ENCODE measurements at places on chromosomes 13 and 19. TPM values are rescaled to one million over a fixed set of nuclear protein-coding genes. Genes with fewer than 3 reads are reported as not detected.
A peak's percentile ranks its signal among the peaks of the same experiment; 100 is the strongest.

DNA sequence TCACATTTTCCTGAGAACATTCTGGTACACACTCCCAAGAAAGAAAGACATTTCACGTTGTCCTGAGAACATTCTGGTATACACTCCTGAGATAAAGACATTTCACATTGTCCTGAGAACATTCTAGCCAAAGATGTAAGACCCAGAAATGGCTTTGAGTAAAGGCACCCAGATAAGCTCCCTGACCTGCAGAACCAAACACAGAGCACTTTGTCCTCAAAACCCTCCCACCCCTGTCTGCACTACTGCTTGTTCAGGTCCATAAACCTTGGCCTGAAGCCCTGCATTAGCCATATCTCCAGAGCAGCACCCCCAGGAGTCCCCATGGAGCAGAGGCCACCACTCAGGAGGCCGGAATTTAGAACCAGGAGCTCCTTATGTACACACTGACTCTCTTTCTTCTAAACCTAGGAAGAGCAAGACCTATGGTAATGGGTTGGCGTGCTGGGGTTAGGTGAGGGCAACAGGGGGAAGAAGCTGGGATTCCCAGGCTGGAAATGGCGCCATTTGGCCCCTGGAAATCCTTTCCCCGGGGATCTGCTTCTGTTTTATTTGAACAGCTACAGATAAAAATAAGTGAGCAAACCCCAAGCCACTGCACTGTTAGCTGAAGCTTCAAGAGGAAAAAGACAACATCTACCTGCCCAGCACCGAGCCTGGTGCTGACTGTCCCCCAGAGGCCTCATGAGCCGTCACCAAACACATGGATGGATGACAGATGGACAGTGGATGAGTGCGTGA is 13.7 kb downstream of the GAS6 start:
- no peaks in the 10 kb centered on the region for H3K27me3 ChIP-seq
- no peak overlapping the region for H3K27ac ChIP-seq

GRCh38 chr13:38914070-38914469 is 76.6 kb downstream of the STOML3 start:
- no peaks in the 10 kb centered on the region for H3K27me3 ChIP-seq
- no peak overlapping the region for H3K4me3 ChIP-seq
- no peak for DNase-seq
- no peaks in the 10 kb centered on the region for H3K36me3 ChIP-seq
- no peak overlapping the region for H3K27ac ChIP-seq

DNA sequence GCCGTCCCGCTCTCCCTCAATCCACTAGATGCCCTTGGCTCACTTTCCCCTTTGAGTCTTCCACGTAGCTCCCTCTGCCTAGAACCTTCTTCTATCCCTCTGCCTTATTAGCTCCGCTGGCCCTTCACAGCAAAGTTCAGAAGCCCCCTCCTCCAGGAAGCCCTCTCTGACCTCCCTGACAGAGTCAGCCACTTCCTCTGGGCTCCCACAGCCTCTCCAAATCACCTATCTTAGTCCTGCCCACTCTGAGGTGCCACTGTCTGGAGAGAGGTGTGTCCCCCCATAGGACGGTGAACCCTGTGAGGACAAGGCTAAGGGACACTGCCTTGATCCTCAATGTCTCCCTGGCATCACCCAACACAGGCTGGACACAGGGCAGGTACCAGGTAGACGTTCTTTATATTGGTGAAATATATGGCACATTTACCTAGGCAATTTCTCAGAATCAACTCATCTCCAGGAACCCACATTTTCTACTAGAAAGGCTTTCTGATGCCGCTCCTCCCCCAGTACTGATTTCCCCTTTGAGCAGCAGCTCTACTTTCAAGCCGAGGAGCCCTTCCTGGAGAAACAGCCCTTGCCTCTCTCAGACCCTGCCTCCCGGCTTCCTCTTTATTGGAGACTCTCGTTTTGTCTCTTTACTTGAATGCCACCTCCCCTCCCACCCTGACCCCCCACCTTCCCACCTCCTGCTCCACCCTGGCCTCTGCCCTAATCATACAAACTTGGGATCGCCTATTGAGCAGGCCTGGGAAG is 3.4 kb upstream of the TGFB1 start:
- no peak overlapping the region for H3K4me3 ChIP-seq
- H3K4me1 ChIP-seq: peaks cover 39% of the 10 kb centered on the region
- H3K27me3 ChIP-seq: no peaks in the 10 kb centered on the region
- no peak for DNase-seq

GRCh38 chr13:73222627-73223305 is 164.0 kb downstream of the KLF5 start:
- no peak overlapping the region for H3K27ac ChIP-seq
- no peaks in the 10 kb centered on the region for H3K36me3 ChIP-seq
- no peak overlapping the region for H3K4me3 ChIP-seq
- DNase-seq: no peak
- H3K27me3 ChIP-seq: no peaks in the 10 kb centered on the region

GRCh38 chr19:51647318-51647717 is 693 bp upstream of the SIGLEC14 start:
- H3K4me3 ChIP-seq: no peak overlapping the region
- no peak overlapping the region for H3K27ac ChIP-seq
- H3K27me3 ChIP-seq: peaks cover 28% of the 10 kb centered on the region
- H3K36me3 ChIP-seq: no peaks in the 10 kb centered on the region
- DNase-seq: no peak
- H3K4me1 ChIP-seq: no peaks in the 10 kb centered on the region

GRCh38 chr19:15417699-15418098 is 1.1 kb downstream of the AKAP8L start:
- H3K36me3 ChIP-seq: peaks cover 10% of the 10 kb centered on the region
- DNase-seq: no peak
- H3K4me1 ChIP-seq: peaks cover 43% of the 10 kb centered on the region
- H3K4me3 ChIP-seq: peak overlapping the region; percentile 58

DNA sequence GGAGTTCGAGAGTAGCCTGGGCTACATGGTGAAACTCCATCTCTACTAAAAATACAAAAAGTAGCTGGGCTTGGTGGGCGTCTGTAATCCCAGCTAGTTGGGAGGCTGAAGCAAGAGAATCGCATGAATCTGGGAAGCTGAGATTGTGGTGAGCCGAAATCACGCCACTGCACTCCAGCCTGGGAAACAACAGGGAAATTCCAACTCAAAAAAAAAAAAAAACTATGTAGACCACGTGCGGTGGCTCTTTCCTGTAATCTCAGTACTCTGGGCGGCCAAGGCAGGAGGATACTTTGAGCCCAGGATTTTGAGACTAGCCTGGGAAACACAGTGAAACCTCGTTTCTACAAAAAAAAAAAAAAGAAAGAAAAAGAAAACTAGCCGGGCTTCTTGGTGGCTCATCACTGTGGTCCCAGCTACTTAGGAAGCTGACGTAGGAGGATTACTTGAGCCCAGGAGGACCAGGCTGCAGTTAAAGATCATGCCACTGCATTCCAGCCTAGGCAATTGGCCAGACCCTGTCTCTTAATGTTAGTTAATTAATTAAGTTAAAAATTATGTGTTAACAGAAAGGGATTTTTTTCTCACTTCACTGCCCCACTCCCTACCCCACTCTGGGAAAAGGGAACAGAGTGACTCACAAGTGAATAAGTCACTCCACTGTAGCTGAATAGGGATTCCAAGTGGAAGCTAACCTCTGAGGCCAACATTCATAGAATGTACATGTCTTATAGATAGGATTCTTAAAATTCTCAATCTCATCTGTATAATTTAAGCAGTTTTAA is 2.2 kb downstream of the ZNF83 start:
- H3K27me3 ChIP-seq: no peaks in the 10 kb centered on the region
- no peak overlapping the region for H3K4me3 ChIP-seq
- DNase-seq: no peak

- no peaks in the 10 kb centered on the region for H3K27me3 ChIP-seq
- no peak overlapping the region for H3K27ac ChIP-seq
- no peak for DNase-seq
- H3K4me1 ChIP-seq: peaks cover 10% of the 10 kb centered on the region
These were observed 58.5 kb downstream of the DGKH start for GRCh38 chr13:42106998-42107397.

- H3K4me3 ChIP-seq: peak overlapping the region; percentile 26
- H3K27me3 ChIP-seq: no peaks in the 10 kb centered on the region
- H3K27ac ChIP-seq: no peak overlapping the region
- DNase-seq: no peak
- H3K4me1 ChIP-seq: no peaks in the 10 kb centered on the region
These were observed 155.5 kb downstream of the TBC1D4 start for GRCh38 chr13:75326173-75327134.

DNA sequence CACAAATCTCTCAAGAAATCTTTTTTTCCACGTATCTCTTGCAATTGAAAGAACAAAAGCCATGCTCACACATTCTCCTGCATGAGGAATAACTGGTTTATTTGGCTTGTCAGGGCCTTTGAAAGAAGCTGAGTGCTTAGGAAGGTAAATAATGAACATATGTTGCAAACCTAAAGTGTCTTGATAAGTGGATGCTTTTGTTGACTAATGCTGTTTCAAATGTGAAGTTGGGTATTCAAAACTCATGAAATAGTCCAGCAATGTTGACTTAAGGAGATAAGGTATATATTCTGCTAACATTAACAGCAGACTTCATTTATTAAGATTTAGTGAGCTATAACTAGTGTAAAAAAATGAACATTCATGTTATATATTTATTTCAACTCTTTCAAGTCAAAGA is 1792.7 kb upstream of the MIR17HG start:
- no peak for DNase-seq
- H3K4me1 ChIP-seq: no peaks in the 10 kb centered on the region
- H3K36me3 ChIP-seq: no peaks in the 10 kb centered on the region
- no peak overlapping the region for H3K27ac ChIP-seq
- H3K4me3 ChIP-seq: no peak overlapping the region

GRCh38 chr13:69912630-69913029 is 195.0 kb upstream of the ATXN8OS start:
- no peaks in the 10 kb centered on the region for H3K36me3 ChIP-seq
- no peaks in the 10 kb centered on the region for H3K27me3 ChIP-seq
- no peak for DNase-seq
- no peak overlapping the region for H3K4me3 ChIP-seq
- H3K27ac ChIP-seq: no peak overlapping the region

DNA sequence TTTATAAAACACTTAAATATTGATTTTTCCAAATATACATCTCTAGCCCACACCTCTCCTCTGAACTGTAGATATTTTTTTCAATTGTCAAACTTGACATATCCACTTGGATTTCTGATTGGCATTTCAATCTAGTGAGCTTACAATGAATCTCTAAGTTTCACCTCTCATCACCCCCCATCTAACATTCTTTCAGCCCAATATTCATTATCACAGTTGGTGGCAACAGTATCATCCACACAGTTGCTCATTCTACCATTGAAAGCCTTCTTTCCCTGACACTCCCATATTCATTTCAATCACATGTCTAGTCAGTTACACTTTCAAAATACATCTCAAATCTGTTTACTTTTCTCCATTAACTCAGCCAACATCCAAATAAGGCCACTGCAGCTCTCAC is 385.2 kb downstream of the PCDH20 start:
- H3K4me3 ChIP-seq: no peak overlapping the region
- H3K27me3 ChIP-seq: no peaks in the 10 kb centered on the region
- no peak for DNase-seq

GRCh38 chr13:106210324-106210723 is 325.1 kb downstream of the EFNB2 start:
- no peaks in the 10 kb centered on the region for H3K36me3 ChIP-seq
- no peaks in the 10 kb centered on the region for H3K27me3 ChIP-seq
- no peak overlapping the region for H3K27ac ChIP-seq
- DNase-seq: no peak

DNA sequence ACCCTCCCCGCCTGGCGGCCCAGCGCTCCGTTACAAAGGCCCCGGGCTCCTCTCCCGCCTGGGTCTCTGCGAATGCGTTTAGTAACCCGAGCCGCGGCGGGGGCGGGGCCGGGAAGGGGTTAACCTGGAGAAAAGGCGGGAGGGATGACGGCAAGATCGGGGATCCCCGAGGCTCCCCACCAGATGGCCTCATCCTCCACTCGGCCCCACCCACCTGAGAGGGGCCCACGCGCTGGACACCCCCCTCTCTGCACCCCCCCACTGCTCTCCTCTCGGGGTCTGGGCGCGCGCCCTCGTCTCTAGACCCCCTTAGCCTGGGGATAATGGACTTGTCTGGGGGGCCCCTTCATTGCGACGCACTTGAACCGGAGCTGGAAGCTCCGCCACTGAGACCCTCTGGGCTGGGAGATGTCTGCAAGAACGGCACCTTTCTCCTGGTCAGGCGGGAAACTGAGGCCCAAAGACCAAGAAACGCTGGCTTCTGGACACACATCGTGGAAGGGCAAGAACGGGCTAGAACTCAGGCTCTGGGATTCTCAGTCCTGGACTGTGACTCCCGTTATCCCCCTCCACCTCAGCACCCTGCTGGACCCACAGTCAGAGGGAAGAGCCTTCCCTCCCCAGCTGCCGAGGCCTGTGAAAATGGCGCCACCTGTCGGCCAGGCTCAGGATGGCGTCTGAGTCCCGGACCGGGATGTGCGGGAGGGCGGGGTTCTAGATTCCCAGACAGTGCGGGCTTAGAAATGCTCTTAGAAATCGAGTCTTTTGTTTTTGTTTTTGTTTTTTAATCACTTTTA is 2.9 kb upstream of the LTBP4 start:
- no peak overlapping the region for H3K4me3 ChIP-seq
- peaks cover 24% of the 10 kb centered on the region for H3K27me3 ChIP-seq
- H3K4me1 ChIP-seq: peaks cover 69% of the 10 kb centered on the region
- DNase-seq: peak; percentile 94

- peaks cover 1% of the 10 kb centered on the region for H3K27me3 ChIP-seq
- H3K4me1 ChIP-seq: no peaks in the 10 kb centered on the region
- no peak for DNase-seq
- H3K36me3 ChIP-seq: no peaks in the 10 kb centered on the region
These were observed 7.9 kb downstream of the CEACAM3 start for GRCh38 chr19:41804336-41804735.

DNA sequence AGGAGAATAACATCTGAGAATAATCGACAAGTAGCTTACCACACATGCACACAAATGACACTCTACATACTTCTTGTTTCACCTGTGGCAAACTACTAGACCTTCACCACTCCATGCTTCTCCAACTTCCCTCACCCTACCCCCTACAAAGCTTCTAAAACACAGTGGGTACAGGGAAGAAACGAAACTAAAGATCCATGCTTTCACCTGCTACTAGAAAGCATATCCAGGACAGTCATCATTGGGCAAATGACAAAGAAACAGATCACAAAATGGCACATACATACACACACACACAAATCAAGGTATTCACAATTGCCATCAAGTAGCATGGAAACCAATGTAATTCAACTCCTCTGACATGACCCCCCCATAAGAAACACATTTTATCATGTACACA is 10.6 kb downstream of the BRD4 start:
- H3K4me3 ChIP-seq: no peak overlapping the region
- no peak overlapping the region for H3K27ac ChIP-seq
- no peaks in the 10 kb centered on the region for H3K36me3 ChIP-seq
- no peaks in the 10 kb centered on the region for H3K27me3 ChIP-seq

Gene ATP8A2
- total RNA-seq: 0.21 TPM

Gene TNFRSF19
- 74.6 TPM for total RNA-seq

Gene TBC1D4
- 54.3 TPM for total RNA-seq

Gene ZNF566
- total RNA-seq: 7.3 TPM

Gene APBA3
- 21.3 TPM for total RNA-seq

Gene OR4F17
- total RNA-seq: not detected

Gene MEIS3
- 5.5 TPM for total RNA-seq

Gene ZNF543
- total RNA-seq: 9.8 TPM

Gene MCEMP1
- total RNA-seq: not detected

Gene ZNF836
- 25.7 TPM for total RNA-seq

Data from suprapubic skin (tissue), 4 donors.